ENCODE measurements at places on chromosomes 13 and 19.

DNA sequence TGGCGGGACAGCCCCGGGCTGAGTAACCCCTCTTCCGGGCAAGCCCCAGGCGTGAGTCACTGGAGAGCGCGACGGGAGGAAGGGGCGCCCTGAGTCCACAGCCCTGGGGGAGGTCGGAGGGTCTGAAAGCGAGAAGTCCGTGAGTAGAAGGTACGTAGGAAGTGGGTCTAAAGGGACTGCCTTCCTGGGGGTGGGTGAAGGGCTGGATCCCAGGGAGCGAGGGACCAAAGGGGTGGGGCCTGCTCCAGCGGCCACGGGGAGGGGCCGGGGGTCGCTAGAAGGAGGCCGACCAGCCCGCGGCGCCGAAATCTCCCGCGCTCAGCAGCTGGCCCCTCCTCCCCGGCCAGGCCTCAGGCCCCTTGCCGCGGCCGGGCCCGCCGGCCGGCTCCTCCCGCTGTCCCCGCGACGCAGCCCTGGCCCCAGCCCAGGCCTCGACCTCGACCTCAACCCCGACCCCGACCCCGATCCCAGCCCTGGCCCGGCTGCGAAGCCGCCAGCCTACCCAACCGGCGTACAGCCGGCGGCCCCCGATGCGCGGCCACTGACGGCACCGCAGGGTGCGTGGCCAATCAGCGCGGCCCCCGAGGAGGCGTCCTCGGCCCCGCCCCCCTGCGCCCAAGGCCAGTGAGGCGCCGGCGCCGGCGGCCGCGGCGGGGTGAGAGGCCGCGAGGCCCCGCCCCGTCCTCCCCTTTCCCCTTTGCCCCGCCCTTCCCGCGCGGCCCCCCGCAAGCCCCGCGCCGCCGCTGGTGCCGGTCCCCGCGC lies 22.6 kb downstream of the IPO5 start:
- DNase-seq = peak; percentile 74

GRCh38 chr19:18896421-18896841 lies 473 bp upstream of the CERS1 start:
- DNase-seq = no peak

DNA sequence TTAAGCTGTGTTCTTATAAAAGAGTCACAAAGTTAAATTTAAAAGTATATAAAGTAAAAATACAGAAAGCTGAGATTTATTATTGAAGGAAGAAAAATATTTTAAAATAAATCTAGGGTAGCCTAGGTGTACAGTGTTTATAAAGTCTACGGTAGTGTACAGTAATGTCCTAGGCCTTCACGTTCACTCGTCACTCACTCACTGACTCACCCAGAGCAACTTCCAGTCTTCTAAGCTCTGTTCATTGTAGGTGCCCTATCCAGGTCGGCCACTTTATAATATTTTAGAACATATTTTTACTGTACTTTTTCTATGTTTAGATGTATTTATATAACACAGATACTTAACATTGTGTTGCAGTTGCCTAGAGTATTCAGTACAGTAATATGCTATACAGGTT lies 47.4 kb downstream of the NDFIP2 start:
- no peak for DNase-seq

- DNase-seq = no peak
Observed at GRCh38 chr19:39196320-39196719, 444 bp upstream of the NCCRP1 start.

DNA sequence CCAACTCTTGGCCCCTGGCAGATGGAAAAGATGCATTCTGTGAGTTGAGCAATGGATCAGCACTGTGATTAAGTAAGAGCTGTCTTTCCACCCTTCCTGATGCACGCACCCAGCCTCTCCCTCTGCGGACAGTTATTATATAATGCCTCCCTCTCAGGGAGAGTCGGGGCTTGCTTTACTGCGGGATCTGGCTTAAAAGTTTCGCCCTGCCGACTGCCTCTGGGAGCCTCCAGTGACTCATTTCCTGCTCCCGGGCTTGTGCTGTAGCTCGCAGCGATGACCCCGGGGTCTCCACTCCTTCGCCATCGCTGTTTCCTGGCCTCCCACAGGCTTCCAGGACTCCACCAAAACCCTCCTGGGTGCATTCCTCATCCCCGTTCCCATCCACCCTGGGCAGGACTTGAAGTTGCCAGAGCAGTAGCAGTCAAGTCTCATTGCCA lies 107.4 kb upstream of the SLC7A1 start:
- no peak for DNase-seq

DNA sequence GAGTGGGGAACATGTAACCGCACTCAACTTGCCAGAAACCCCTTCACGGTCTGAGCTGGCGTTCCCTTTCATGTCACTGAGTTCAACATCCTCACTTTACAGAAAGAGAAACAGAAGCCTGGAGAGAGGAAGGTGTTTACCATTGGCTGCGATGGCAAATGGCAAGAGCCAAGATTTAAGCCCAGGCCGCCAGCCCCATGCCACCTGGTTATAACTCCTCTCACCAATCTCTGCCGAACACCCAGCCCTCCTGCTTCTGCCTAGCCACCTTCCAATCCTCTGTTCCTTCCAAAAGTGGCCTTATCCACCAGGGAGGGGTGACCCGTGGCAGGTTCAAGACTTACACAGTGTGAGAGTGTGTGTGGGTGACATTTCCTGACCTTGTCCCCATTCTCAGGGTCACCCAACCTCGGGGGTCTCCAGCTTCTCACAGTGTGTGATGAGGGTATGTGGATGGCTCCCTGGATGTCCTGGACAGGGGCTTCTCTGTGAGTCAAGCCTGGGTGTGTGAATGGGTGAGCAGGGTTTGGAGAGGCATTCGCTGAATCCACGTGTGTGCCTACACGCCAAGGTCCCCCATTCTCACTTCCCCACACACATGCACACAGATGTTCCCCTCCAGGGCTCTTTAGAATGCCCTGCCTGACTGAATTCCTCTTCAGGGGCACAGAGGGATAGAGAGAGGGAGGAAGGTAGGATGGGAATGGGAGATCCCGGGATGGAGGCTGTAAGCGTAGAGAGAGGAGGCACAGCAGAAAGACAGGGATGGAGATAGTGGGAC lies 1.2 kb downstream of the CADM4 start:
- DNase-seq = no peak

DNA sequence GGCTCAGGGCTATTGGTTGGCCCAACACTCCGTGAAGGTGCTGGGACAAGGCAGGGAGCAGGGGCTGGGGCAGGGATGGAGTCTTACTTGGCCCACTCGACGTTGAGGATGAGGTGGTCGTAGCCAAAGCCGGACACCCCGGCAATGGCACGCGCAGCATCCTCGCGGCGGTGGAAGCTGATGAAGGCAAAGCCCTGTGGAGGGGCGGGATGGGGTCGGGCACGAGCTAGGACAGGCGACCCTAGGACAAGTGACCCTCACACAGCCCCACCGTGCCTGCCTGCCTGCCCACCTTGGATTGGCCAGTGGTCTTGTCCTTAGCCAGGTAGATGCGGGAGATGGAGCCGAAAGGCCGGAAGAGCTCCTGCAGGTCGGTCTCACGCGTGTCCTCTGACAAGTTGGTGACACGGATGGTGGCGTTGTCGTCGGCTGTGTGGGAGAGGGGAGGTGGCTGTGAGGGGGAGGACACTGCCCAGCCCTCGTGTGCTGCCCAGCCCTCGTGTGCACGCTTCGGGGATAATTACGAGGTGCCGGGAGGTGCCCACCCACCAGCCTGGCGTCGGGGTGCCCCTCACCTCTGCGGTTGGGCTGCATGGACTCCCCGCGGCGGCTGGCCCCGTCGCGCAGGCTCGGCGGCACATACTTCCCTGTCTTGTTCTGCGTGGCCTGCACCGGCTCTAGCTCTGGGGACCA lies 4.0 kb downstream of the P2RY11 start:
- DNase-seq = no peak

- no peak for DNase-seq
Observed at GRCh38 chr13:83503424-83503823, 378.9 kb downstream of the SLITRK1 start.

DNA sequence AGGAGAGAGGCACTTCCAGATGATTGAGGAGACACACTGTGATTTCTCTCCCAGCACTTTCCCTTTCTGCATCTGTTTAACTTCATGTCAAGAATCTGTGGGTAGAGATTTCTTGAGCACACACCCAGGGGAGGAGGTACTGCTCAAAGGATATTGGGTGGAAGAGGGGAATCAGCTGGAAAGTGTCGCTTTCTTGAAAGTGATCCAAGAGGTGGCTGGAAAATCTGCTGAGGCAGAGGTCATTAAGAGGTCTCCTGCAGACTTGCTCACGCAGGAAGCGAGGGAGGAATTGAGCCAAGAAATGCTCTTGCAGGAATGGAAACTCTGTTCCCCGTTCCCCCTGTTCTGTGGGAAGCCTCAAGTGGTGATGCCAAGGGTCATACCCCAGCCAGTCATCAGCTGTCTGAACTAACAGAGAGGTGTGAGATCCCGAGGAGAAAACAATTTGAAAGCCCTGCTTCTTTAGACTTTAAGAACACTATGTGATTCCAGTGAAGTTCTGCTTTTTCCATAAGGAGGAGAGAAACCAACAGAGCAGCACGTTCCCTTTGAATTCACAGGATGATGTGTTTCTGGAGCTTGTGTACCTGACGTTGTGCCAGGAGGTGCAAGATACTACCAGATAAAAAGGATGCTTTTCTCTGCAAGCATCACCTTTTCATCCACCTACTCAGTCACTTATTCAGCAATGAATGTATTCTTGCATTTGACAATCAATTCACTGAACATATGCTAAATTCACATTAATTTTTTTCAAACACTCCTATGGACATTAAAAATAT lies 163.4 kb upstream of the GPR12 start:
- DNase-seq = no peak

- no peak for DNase-seq
Observed at GRCh38 chr13:40445557-40445990, 220.9 kb downstream of the FOXO1 start.

- DNase-seq = no peak
Observed at GRCh38 chr19:14433554-14434501, 722 bp downstream of the PKN1 start.

- no peak for DNase-seq
Observed at GRCh38 chr13:34914416-34914815, 27.7 kb upstream of the NBEA start.

DNA sequence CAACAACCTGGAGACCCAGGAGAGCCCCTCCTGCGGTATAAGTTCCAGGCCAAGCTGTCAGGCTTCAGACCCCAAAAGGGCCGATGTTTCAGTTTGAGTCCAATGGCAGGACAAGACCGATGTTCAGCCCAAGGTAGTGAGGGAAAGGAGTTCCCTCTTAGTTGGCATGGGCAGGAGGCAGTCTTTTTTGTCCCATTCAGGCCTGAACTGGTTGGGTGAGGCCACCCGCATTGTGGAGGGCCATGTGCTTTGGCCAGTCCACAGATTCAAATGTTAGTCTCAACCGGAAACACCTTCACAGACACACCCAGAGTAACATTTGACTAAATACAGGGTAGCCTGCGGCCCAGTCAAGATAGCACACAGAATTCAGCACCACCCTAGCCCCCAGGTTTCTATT lies 89.6 kb upstream of the ANKRD10 start:
- no peak for DNase-seq

DNA sequence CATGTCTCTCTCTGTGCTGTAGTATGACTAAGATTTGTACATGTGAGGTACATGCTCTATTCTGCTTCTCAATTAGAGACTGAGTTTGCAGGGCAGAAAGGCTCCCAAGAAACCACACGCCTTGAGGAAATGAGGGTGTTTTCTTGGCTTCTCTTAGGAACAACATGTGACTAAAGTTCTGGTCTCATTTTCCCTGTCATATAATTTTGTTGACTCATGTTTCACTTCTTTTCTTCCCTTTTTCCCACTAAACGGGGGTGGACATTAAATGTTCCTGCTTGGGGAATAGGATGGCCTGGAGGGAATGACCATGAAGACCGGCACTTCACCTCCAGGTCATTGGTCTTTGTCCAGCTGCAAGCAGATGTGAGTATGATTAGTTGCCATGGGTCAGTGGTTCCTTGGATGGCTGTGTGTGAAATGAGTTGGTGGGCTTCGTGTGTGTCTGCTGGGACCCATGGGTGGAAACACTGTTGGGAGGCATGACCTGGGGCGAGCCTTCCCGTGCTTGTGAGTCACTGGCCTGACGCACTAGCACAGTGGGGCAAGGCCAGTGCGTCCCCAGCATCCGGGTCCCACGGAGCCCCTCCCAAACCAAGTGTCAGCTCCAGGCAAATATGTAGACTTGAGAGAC lies 56.6 kb downstream of the COL4A1 start:
- no peak for DNase-seq

GRCh38 chr19:9868983-9869617 lies 34.0 kb downstream of the PIN1 start:
- no peak for DNase-seq

DNA sequence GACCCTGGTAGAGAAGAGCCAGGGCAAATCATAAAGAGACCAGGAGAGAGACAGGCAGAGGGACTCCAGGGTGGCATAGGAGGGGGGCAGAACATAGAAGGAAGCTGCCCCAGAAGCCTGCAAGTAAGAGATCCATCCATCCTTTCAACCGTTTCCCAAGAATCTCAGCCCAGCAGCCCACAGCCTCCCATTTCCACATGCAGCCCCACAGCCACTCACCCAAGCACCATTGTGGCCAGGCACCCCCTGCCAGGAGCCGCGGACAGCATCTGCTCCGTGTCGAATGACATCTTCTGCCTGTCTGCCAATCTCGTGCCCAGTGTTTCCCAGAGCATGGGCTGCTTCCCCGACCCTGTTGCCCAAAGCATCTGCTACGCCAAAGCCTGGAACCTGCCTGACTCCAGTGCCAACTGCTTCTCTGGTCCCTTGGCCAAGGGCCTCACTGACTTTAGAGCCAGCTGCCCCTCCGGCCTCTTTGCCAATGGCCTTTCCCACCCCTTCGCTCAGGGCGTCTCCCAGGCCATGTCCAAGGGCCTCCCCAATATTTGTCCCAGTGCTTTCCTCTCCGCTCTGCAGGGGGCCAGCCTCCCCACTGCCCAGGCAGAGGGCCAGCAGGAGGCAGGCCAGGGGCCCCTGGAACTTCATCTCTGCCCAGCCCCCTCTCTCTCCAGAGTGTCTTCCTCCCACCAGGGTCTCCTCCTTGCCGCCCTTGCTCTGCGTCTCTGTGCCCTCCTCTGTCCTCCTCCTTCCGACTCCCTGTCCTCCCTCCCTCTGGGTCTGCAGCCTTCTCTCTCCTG lies 420 bp downstream of the DMKN start:
- no peak for DNase-seq

GRCh38 chr19:2324220-2324948 lies 4.0 kb downstream of the LSM7 start:
- DNase-seq = no peak

GRCh38 chr13:45876781-45877180 lies 25.2 kb upstream of the SIAH3 start:
- no peak for DNase-seq

DNA sequence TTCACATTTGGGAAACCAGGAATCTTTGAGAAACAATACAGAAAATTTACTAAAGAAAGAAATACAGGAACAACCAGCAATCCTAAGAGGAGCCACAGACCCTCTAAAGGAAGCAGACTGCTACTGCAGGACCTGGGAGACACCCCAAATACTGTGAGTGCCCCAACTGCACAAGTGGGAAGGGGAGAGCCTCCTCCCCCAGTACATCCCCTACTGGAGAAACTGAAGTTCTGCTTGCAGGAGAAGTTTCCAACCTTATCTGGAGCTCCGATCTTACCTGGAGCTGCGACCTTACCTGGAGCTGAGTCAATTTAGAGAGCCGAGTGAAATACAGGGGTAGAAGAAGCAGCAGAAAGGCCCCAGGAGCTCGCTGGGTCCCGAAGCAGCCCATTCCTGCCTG lies 236.4 kb upstream of the SPRY2 start:
- DNase-seq = no peak

Measured in stimulated activated CD8-positive, alpha-beta memory T cell treated with anti-CD3 and anti-CD28 coated beads, Interleukin-4, amount 100 ng/mL, for 1 hour (primary cell).